ENCODE measurements at places on chromosomes 4 and X. TPM values are rescaled to one million over a fixed set of nuclear protein-coding genes. Genes with fewer than 3 reads are reported as not detected.

The POLA1 gene
- total RNA-seq, result 16.1 TPM

The KLB gene
- total RNA-seq, result 0.06 TPM

The MAGEB6B gene
- total RNA-seq, result not detected

The FGFR3 gene
- total RNA-seq, result 0.92 TPM

The BMP3 gene
- total RNA-seq, result under 0.01 TPM

The PUDP gene
- total RNA-seq, result 4.4 TPM

The BLOC1S4 gene
- total RNA-seq, result 9.3 TPM

The TNIP3 gene
- 0.37 TPM for total RNA-seq

The SPATA18 gene
- 10.1 TPM for total RNA-seq

The PAGE1 gene
- not detected for total RNA-seq

The SPIN4 gene
- total RNA-seq, result 2.4 TPM

Data from aortic smooth muscle cell (primary cell).